Fibroblast of mammary gland (primary cell): ENCODE measurements at places on chromosomes 4 and X.

DNA sequence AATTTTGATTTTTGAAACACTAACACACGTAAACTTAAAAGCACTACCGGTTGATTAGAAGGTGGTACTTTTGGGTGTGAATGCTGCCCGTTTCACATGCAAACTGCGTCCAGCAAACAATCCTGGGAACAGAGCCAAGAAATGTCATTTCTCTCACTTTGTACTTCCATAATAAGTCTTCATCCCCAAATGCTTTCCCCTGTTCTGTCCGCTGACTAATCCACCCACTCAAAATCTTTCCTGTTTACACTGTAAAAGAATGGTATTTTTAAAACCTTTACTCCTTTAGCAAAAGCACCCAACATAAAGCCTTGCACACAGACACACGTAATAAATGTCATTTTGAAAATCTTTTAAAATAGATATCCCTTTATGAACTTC, 39.1 kb upstream of the PDLIM5 start:
- DNase-seq: peak; percentile 92

- DNase-seq: no peak
Observed at GRCh38 chrX:115356369-115356768, 66.9 kb downstream of the LUZP4 start.

- DNase-seq: no peak
Observed at GRCh38 chr4:106801386-106801785, 234.7 kb downstream of the DKK2 start.

GRCh38 chr4:151672996-151673395, 87.8 kb downstream of the GATB start:
- DNase-seq: no peak

DNA sequence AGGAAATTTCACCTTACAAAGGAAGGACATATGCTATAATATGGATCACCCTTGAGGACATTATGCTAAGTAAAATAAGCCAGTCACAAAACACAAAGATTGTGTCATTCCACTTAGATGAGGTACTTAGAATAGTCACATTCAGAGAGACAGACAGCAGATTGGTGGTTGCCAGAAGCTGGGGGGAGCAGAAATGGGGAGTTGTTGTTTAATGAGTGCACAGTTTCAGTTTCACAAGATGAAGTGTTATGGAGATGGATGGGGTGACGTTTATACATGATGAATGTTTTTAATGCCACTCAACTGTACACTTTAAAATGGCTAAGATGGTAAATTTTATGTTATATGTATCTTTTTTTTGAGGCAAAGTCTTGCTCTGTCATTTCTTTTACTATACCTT, 14.8 kb upstream of the SPON2 start:
- DNase-seq: no peak

DNA sequence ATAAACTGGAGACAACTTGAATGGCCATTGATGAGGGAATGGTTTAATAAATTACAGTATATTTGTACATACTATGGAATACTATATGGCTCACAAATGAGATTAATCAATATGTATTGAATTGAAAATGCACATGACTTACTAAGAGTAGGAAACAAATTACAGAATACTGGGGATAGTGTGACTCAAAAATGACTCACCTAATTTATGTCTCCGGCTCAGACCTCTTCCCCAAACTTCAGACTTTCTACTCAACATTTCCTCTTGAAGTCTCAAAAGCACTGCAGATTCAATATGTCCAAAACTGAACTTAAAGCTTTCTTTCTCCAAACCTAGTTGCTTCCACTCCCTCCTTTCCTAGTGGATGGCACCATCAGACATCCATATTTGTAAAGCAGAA, 28.8 kb upstream of the GRIA3 start:
- peak; percentile 58 for DNase-seq

DNA sequence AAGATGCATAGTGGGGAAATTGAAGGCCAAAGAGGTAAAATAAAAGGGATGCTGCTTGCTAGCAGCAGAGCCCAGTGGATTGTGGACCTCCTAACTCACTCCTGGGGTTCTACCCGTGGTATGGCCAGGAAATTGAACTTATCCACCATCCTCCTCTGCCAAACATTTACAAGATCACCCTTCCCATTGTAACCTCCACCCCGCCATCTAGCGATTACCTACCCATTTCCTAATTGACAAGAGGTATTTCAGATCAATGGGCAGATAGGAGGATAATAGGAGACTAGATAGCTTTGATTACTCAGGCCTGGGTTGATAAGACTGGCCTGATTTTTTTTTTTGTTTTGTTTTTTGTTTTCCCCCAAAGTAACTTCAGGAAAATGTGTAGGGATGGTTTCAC, 67.8 kb downstream of the REPS2 start:
- DNase-seq: no peak

GRCh38 chrX:120316587-120317283, 5.5 kb upstream of the TMEM255A start:
- peak; percentile 42 for DNase-seq

GRCh38 chrX:43716144-43716543, 60.0 kb downstream of the MAOA start:
- DNase-seq: no peak

- no peak for DNase-seq
Observed at GRCh38 chrX:26562156-26562555, 346.2 kb downstream of the MAGEB5 start.

GRCh38 chr4:152974468-152975379, 38.6 kb downstream of the FHDC1 start:
- DNase-seq: no peak

GRCh38 chr4:48904101-48904500, 2.5 kb downstream of the OCIAD2 start:
- no peak for DNase-seq

GRCh38 chrX:2516623-2517022, 15.8 kb upstream of the DHRSX start:
- no peak for DNase-seq

GRCh38 chr4:48710446-48711209, 69.5 kb downstream of the FRYL start:
- DNase-seq: peak; percentile 43

DNA sequence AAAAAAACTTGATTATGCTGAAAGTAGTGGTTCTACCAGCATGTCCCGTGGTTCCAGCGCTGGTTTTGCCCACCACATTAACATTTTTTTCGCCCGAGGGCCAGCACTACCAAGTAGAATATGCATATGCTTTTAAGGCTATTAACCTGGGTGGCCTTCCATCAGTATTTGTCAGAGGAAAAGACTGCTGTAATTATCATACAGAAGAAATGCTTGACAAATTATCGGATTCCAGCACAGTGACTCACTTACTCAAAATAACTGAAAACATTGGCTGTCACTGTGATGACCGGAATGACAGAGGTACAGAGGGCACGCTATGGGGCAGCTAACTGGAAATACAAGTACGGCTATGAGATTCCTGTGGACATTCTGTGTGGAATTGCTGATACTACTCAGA, 34.6 kb downstream of the PRPS2 start:
- DNase-seq: no peak

DNA sequence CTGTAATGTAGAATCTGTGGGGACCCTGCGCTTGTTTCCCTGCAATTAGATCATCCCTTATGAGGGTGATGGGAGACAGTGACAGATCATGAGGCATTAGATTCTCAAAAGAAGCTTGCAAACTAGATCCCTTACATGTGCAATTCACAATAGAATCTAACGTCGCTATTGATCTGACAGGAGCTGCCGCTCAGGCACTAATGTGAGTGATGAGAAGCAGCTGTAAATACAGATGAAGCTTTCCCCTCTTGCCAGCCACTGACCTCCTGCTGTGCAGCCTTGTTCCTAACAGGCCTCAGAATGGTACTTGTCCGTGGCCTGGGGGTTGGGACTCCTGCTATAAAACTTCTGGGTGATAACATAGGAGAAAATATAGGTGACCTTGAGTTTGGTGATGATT, 1076.8 kb downstream of the PDHA2 start:
- no peak for DNase-seq

DNA sequence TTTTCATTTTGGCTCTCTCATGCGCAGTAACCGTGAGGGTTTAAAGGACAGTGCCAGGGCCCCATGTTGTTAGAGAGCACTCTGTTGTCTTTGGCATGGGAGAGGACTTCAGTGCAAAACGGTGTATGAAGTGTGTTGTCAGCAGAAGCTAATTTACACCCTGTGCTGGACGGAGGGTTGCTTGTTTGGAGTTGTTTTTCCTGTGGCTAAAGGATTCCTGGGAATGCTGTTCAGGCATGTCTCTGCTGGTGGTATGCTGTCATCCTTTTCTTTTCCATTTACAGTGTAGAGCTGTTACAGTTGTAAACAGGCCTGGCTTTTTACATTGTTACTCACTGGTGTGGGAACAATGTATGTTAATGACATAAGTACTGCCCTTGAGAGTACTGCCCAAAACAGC, 206.3 kb downstream of the CBR4 start:
- peak; percentile 72 for DNase-seq

GRCh38 chrX:77755561-77755960, 30.5 kb downstream of the ATRX start:
- no peak for DNase-seq

- DNase-seq: no peak
Observed at GRCh38 chr4:94430406-94430805, 21.3 kb upstream of the PDLIM5 start.

GRCh38 chr4:87849612-87850011, 16.8 kb downstream of the MEPE start:
- DNase-seq: peak; percentile 10

DNA sequence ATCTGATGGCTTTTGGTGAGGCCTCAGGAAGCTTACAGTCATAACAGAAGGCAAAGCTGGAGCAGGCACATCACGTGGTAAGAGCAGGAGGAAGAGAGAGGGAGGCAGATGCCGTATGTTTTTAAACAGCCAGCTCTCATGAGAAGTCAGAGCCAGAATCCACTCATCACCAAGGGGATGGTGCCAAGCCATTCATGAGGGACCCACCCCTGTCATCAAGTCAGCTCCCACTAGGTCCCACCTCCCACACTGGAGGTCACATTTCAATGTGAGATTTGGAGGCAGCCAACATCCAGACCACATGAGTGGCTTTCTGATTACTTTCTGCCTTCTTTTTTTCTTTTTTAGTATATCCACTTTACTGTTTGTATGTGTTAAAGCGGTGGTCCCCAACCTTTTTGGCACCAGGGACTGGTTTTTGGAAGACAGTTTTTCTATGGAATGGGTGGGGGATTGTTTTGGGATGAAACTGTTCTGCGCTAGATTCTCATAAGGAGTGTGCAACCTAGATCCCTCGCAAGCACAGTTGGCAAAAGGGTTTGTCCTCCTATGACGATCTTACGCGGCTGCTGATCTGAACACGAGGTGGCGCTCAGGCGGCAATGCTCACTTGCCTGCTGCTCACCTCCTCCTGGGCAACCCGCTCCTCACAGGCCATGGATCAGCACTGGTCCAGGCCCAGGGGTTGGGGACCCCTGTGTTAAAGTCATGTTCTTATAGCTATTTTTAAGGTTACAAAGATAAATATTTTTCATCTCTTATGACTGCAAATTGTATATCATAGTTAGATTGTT, 61.7 kb downstream of the SLIT2 start:
- no peak for DNase-seq

DNA sequence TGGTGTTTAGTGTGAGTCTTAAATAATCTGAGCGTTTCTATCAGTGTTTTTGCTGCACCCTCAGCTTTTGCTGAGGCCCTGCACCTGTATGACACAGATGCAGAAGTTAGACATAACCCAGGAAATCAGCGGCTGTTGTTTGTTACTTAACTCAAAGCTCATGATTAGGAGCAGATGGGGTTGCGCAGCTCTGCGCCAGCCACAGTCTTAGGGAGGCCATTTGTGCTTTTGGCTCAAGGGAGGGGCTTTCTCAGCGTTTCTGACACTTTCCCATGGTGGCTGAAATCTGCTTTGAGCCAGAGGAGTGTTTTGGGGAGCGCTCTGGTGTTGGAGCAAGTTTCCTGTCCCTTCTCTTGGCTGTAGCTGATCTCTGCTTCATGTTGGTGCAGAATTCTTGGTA, 433.8 kb downstream of the NAF1 start:
- DNase-seq: no peak

- no peak for DNase-seq
Observed at GRCh38 chr4:165851256-165851655, 21.8 kb upstream of the TLL1 start.

- no peak for DNase-seq
Observed at GRCh38 chrX:69290292-69290691, 125.0 kb upstream of the PJA1 start.

- DNase-seq: no peak
Observed at GRCh38 chr4:78766650-78767049, 9.5 kb upstream of the BMP2K start.

GRCh38 chr4:56745042-56745441, 63.9 kb upstream of the HOPX start:
- DNase-seq: no peak

GRCh38 chrX:154121207-154121606, 22.8 kb upstream of the OPN1LW start:
- DNase-seq: no peak

GRCh38 chr4:3829956-3830773, 64.0 kb downstream of the ADRA2C start:
- no peak for DNase-seq

- DNase-seq: peak; percentile 76
Observed at GRCh38 chr4:52641854-52642563, 17.1 kb downstream of the USP46 start.

DNA sequence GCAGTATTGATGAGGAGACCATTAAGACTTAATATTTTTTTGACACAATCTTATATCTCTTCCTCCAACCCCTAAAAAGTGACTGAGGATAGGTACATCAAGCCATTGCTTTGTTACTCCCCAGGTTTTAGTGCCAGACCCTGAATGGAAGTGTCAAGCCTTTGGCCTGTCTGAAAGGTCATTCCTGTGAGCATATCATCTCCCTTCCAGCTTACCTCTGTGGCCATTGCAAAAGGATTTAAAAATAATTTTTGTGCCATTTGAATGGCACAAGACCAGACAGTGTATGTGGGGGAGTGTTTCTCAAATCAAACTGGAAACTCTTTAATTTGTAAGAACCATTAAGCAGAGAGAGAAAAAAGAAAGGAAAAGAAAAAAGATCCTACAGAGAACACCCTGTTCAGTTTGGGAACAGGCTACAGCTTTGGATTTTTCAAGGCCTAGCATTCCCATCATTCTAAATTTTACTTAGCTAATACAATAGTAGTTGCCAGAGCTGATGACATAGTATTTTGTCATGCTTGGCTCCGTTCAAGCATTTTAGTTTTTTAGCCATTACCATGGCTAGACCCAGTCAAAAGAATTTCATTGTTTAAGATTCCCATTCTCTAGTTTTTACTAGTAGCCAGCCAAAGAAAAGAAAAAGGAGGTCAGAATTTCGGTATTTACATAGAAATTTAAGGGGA, 49.6 kb downstream of the HPF1 start:
- DNase-seq: peak; percentile 53

GRCh38 chr4:112860830-112861690, 188.4 kb upstream of the ANK2 start:
- no peak for DNase-seq

- DNase-seq: no peak
Observed at GRCh38 chr4:189029976-189030504, 890.8 kb downstream of the TRIML1 start.

- no peak for DNase-seq
Observed at GRCh38 chr4:1293991-1294390, 4.3 kb downstream of the MAEA start.

DNA sequence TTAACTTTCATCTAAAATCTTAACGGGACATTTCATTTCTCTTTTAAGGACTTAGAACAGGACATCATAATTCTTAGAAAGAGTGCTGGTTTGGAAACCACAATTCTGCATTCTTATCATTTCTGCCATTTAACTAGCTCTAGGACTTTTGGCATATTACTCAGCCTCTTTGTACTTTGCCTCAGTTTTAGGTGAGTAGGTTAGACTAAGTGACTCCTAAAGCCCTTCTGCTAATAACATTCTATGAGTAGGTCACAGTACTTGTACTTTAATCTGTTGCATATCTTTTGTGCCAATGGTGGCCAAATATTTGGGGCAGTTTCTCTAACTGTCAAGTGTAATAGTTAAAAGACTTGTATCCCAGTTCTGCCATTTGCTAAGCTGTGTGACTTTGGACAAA, 115.4 kb upstream of the NUDT6 start:
- peak; percentile 53 for DNase-seq
